ENCODE measurements at places on chromosomes 5 and 9.

DNA sequence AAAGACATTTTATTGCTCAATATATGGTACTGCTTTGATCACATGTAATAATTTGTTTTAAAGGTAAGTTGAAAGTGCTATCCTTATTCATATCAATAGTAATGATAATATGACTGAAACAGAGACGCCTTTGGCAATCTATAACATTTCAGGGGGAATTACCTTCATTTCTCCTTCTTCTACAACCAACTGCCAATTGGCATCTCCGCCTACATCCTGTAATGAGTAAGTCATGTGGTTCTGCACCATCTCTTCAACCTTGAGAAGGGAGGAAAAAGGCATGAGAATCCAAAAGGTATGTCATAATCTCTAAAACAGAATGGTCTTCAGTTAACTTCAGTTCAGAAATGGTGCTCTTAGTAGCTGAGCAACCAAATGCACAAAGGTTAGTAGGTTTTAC lies 52.4 kb downstream of the HMGCR start:
- no peak for DNase-seq

DNA sequence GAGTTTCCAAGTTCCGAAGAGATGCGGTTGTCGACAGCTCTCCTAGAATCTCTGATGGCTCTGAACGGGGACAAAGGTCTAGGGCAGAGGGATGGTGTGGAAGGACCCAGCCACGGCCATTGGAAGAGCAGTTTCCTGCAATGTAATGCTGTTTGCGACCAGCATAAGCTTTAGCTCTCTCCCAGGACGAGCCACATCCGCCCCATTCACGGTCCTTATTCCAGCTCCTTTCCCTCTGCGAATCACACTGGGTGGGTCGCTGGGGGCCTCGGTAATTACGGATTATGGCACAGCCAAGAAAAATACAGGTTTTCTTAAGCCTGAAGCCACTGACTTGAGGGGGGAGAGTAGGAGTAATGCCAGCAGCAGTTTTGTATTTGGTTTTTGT lies 22.7 kb downstream of the ANXA2R start:
- DNase-seq: no peak

- DNase-seq: peak; percentile 38
Observed at GRCh38 chr9:89872913-89873707, 268.3 kb downstream of the GADD45G start.

DNA sequence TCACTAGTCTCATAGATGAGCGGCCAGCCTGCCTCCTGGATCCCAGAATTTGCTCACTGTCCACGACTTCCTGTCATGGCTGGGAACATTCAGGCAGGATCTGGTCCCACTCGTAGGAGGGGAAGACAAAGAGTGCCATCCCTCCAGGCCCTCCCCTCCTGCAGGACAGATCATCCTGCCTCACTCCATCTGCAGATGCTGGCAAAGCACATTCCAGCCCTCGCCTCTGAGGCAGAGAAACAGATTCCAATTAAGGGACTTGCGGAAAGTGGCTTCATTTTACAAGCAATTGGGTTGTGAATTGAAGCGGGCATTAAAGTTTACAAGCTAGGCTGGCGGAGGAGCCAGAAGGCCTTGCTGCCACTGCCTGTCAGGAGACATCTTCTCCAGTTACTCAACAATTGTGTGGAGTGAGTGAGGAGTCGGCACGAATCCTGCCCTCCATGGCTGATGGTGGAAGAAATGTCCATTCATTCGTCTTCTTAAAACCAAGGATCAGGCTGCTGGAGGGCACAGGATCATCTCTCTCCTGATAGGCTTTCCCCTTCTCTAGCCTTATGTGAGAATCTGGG lies 41.8 kb upstream of the KCNMB1 start:
- no peak for DNase-seq

GRCh38 chr9:90046317-90046861 lies 441.6 kb downstream of the GADD45G start:
- no peak for DNase-seq

DNA sequence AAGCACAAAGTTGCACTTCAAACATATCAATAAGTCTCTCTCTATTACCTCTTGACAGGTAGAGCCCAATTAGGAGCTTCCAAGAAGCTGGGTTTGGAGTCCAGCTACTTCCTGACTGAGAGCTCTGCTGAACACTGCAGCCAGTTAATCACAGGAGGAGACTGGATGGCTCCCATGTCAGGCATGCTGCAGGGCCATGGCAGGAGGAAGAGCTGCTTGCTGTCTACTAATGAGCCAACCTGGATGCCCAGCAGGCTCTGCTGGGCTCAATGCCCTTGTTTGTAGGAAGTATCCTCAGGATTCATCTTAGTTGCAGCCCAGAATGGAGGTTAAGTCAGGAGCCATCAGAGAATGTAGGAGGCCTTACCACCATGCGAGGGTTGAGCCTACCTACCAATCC lies 91.9 kb downstream of the TMEM215 start:
- no peak for DNase-seq

DNA sequence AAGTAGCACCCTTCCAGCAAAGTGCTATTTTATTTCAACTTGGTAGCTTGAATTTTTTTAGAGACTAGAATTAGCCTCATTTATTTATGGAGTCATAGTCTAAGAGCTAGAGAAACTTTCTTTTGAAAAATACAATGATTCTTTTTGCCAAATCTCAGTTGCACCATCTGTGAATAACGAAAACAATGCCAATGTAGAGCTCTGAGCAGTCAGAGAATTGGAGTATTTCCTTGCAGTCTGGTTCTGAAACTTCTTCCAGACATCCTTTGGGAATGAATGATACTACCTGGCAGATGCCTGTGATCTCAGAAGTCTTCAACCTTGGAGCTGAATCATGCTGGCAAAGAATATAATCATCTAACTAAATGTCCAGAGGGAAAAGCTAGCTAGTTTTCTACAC lies 511.5 kb upstream of the CYLC2 start:
- no peak for DNase-seq

DNA sequence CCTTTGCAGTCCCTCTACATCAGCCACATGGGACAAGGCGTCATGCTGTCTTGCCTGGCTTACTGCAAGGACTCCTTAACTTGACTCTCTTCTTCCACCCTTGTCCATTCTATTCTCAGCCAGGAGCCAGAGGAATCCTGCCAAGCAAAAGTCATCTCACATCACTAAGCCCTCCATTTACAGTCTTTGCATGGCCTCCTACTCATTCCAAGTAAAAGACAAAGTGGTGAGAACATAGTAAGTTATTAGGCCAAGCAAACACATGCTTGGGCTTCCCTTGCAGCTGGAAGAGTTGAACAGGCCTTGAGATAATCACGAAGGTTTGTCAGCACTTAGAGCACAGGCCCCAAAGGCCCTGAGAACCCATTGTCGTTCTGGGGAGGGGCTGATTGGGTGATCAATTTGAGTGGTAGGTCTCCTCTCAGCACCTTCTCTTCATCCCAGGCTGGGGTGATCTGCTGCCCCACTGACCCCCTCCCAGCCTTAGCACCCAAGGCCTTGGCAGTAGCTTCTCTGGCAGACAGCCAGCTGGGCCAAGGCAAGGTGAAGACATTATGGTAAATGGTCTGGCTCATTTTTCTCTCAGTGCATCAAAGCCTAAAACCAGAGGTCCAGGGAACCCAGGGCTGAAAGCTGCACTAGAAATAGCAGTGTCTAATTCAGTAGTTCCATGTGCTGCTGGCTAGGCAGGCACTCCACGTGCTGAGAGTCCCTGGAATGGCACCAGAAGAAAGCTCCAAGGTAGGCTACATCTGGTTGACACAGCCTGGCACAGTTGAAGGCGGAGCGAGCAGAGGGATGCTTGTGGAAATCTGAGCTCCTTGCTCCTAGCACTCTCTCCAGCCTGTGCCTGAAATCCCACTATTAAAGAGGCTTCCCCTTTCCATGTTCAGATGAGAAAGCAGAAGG lies 121.4 kb downstream of the ASTN2 start:
- DNase-seq: no peak

GRCh38 chr9:81649475-81650240 lies 39.7 kb downstream of the TLE1 start:
- no peak for DNase-seq

DNA sequence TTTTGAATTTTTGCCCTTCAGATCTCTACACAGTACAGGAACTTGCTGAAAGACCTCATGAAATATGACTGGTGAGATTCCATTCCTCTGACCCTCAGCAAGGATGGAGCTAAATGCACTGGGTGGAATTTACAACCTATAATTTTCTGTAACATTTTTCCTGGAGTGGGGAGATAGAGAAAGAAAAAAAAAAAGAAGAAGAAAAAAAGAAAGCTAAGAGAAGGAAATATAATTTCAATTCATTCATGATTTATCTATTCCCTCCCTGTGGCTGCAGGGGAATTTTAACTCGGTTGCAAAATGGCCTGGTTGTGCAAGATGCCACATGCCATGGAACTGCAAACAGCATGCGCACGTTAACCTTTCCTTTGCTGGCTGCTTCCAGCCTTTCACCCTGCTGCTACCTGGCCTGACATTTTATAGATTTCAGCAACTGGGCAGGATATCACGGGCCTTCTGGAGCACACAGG lies 155.4 kb downstream of the FSTL4 start:
- no peak for DNase-seq

GRCh38 chr9:114053246-114054005 lies 24.7 kb downstream of the AMBP start:
- no peak for DNase-seq

DNA sequence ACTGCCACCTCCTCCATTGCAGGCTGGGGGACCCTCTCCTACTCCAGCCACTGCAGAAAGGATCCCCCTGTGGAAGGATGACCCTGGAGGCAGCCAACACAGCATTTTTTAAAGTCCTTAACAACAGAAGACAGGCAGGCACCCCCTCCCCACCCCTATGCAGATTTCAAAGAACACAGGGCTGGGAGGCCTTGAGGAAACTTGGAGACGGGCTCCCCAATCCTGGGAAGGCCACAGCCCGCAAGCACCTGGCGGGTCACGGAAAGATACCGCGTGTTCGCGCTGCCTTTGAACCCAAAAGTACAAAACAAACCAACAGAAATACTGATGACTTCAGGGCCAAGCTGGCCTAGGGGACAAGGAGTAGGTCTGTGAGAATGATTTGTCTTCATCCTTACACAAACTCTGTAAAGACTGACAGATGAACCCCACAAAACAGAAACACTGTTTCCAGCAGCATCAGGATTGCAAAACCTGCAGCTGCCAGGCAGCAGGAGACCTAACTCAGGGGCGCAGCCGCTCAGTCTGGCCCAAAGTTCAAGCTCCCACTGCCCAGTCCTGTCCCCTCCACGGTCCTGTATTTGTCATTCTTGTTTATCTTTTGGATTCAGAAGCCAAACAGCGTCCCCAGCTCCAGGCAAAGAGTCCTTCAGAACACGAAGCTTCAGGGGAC lies 13.8 kb downstream of the VAV2 start:
- peak; percentile 28 for DNase-seq

DNA sequence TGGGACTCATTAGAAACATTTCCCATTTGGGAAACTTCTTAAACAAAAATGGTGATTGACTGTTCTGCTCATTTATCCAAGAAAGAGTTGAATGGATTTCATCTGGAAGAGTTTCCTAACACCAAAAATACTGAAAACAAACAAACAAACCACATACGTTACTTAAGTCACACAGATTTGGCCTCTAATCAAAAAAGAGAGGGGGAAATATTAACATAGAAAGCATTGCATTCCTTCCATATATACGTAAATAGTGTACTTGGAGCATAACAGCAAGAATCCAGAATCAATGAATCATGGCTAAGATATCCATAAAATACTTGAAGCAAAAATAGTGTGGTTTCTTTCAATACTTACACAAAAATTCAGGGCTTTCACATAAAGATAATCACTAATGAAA lies 189.8 kb upstream of the MAP3K1 start:
- DNase-seq: no peak

DNA sequence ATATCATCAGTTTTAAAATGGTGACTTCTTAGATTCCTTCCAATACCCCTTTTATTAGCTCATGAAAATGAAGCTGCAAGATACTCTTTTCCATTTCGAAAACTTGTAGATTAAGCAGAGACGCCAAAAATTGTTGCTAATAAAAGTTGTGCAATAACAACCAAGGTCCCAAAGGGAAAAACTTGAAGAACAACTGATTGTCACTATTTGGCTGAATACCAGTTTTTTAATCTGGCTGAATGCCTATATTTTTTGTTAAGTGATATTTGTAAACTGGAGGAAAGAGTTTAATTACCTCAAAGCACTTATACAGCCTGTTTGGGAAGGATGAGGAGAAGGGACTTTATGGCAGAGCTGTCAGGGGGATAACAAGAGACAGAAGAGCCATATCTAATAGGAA lies 14.6 kb downstream of the C5orf58 start:
- no peak for DNase-seq

- DNase-seq: no peak
Observed at GRCh38 chr5:130017173-130017572, 112.9 kb downstream of the CHSY3 start.

DNA sequence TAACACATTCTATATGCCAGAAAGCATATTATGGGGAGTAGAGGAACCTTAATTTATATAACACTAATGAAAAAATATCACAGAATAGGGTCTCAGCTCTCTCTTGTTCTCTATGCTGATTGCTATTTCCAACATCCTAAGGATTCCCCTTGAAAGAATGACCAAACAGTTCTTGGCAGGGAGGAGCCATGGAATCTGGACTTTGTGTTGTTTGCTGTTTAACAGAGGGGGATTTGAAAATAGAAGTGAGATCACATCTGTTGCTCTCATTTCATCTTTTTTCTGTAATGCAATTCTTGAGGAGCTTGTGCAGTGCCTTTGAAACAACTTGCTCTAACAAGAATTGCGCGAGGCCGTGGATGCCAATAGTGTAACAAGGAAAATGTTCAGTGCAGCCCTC lies 755.3 kb downstream of the TLE1 start:
- DNase-seq: no peak

DNA sequence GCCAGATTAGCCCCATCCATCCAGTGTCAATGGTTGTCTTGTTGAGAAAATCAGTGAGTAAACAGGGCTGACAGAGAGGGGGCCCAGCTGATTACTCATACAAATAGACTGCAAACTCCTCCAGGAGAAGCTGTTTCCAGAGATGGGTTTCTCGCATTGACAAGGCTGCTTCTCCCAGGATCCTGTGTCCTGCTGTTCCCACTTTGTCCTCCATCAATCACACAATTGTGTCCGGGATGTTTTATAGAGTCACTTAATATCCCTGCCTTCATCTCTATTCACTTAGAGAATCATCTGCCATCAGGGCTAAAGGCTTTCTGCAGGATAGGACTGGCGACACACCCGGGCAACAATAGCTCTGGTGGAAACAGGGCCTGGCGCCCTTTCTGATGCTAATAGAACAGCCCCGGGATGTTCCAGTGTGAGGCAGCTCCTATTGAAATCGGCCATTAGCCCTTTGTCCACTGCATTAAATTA lies 71.7 kb upstream of the TBCA start:
- no peak for DNase-seq

DNA sequence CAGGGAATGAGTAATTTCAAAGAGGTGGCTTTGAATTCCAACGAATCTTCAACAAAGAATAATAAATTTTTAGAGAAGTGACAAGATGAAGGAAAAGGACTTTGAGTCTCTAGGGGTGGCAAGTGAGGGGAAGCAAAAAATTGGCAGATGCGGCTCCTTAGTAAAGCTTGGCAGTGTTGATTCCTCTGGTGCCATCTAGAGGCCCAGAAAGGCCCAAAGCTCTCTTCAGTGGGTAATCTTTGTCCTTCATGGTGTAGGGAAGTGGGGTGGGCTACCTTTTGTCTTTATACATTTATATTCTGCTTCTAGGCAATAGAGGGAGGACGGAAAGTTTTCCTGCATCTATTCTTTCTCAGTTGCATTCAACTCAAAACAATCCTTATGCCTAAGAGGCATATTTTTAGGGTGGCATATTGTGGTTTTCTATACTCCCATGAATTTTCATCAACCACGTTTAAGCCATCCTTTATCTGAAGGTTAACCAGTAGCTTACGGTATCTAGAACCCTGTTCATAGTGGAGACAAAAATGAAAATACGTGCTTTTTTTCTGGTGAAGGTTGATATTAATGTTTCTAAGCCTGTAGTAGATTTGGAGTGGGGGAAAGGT lies 17.5 kb upstream of the ROPN1L start:
- DNase-seq: no peak

GRCh38 chr9:105118636-105119035 lies 125.8 kb upstream of the SLC44A1 start:
- DNase-seq: no peak
